ENCODE measurements at places on chromosomes 5 and 9.

- DNase-seq = no peak
Measured at GRCh38 chr9:70466976-70467561, 52.6 kb upstream of the KLF9 start.

GRCh38 chr5:98095072-98095471, 678.4 kb upstream of the RGMB start:
- no peak for DNase-seq

- no peak for DNase-seq
Measured at GRCh38 chr5:93623153-93623552, 40.1 kb downstream of the NR2F1 start.

- DNase-seq = no peak
Measured at GRCh38 chr5:172958331-172959046, 735 bp upstream of the RPL26L1 start.

DNA sequence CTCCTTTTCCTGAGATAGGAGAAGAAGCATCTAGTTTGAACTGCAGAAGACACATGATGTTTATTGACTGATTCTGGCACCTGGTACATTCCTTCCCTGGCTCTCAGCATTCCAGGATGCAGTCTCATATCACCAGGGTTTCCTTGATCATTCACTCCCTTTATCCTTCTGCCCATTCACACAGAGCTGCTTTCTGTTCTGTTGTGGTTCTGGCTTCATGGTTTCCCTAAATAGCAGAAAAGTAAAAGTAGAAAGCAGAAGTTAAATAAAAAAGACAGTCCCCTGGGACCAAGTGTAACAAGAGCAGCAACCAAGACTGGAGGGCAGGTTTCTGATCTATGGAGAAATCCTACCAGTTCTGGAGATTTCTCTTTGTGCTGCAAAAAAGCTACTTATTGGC, 3.2 kb downstream of the IFNA8 start:
- no peak for DNase-seq

DNA sequence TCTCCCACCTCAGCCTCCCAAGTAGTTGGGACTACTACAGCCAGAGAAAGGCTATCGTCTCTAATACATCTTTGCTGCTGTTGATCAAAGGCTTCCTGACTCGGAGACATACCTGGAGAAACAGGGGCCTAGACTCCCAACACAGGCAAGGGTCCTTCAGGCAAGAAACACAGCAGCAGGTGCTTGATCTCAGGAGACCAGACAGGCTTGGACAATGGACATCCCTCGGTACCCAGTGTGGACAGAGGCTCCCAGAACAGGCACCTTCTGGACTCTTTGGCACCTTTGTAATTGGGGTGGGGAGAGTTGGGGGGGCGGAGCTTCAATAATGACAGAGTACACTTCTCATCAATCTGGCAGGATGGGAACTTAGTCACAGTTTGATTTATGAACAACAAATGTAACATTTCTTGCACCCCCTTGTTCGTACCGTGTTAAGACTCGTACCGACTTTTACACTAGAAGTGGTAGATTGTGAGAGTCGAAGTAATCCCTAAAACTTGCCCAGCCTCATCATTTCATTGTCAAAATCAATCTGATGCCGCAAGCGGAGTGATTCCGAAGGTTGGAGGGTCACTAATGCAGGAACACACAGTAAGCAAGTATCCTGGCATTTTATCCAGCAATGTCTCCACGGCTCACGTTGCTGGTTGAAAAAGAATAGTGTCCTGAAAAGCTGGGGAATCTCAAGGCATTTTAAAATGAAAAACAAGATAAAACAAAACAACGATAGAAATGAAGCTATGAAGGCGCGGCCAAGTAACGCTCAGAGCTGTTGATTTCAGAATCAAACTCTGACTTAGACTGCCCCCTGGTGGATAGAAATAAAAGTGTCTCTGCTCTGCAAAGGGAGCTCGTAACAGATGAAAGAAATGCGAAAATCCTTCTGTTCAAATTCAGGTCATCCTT, 46.4 kb upstream of the STK32A start:
- peak; percentile 75 for DNase-seq

DNA sequence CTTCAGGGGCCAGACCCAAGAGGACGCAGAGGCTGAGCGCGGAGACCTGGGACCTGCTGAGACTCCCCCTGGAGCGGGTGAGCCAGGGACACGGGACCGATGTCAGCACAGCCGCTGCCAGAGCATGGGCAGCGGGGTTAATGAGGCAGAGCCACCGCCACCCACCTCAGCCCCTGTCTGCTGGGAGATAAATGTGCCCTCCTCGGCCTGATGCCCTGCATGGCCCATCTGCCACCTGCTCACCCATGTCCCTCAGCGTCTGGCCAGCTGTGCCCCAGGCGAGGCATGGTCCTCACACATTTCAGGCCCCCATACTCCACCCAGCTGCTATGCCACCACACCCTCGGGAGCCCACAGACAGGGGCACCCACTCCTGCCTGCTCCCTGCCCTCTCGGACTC, 14.9 kb downstream of the DNLZ start:
- no peak for DNase-seq

- DNase-seq = no peak
Measured at GRCh38 chr5:161530700-161531099, 15.8 kb downstream of the GABRB2 start.

DNA sequence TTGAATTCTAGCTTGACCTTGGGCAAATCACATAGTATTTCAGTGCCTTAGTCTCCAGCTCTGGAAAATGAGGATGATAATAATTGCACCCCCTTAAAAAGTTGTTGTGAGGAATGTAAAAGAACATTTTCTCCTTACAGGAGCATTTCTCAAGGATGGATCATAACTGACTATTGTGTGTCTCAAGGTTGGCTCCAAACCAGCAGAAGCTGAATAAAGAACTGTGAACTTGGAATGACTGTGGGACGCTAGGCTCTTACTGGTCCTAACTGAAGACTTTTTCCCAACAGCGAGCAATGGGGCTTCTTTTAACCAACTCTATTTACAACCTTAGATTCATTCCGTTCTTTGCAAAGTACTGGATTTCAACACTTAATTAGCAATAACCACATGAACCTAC, 26.2 kb upstream of the GLRX start:
- DNase-seq = no peak
